ENCODE measurements at places on chromosomes 7 and 10.

DNA sequence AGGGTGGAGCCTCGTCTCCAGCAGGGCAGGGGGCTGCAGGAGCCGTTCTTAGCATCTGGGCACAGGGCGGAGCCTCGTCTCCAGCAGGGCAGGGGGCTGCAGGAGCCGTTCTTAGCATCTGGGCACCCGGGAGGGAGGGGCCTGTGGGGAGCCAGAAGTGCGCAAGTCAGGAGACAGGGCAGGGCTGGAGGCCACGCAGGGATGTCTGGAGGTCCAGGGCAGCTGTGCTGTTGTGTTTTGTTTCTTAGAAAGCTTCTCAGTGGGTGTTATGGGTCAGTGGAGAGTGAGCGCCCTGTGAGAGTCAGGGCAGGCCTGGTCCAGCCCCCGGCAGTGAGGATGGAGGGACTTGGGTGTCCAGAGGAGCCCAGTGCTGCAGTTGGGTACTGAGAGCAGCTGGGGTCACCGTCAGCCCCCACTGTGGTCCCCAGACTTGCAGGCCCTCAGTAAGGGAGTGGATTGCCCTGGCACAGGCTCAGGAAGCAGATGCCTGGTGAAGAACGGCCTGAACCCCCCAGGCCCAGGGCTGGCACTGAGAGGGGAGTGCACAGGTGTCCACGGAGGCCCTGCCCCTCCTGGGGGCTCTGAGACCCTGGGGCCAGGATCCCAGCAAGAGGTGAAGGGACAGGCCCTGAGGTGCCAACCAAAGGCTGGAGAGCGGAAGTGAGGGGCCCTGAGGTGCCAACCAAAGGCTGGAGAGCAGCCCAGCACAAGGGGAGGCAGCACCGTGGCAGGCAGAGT lies 29.8 kb downstream of the FAM20C start:
- DNase-seq: no peak

GRCh38 chr10:19658622-19659233 lies 157.5 kb upstream of the PLXDC2 start:
- no peak for DNase-seq

GRCh38 chr7:23811540-23811939 lies 101.5 kb downstream of the STK31 start:
- DNase-seq: no peak

- DNase-seq: no peak
These were observed 54.4 kb downstream of the ARMH3 start for GRCh38 chr10:102001435-102002068.

Measured in gastrocnemius medialis (tissue), 4 donors.